Activated CD8-positive, alpha-beta memory T cell treated with anti-CD3 and anti-CD28 coated beads, Interleukin-2, amount 10 ng/mL, durations not matched to agents 7 days and 5 days (primary cell): ENCODE measurements at places on chromosomes 7 and 10.
A peak's percentile ranks its signal among the peaks of the same experiment; 100 is the strongest.

DNA sequence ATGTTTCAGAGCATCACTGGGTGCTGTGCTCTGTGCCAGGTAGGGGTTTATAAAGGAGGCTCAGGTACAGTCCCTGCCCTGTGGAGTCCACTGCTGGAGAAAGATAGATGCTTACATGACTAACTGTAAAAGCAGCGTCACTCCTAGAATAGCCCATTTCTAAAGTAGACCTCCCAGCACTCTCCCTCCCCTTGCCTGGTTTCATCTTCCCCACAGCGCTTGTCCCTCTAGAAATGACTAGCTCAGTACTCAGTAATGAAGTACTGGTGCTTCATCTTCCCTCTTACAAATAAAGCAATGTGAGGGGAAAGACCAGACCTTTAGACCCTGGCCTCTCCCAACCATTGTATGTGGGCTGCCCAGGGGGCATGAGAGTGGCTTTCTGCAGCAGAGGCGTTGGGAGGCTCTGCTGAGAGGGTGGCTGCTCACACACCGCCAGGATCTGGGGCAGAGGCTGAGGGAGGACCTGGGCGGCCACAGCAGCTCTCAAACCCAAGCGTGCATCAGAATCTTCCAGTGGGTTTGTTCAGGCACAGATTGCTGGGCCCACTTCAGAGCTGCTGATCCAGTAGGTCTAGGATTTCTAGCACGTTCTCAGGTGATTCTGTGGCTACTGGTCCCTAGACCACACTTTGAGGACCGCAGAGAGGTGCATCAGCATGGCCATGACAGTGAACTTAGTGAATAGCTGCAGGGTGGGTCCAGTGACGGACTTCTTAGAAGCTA, 110.3 kb upstream of the ANLN start:
- peak; percentile 43 for DNase-seq

GRCh38 chr10:23217471-23217870, 25.4 kb downstream of the PTF1A start:
- no peak for DNase-seq

DNA sequence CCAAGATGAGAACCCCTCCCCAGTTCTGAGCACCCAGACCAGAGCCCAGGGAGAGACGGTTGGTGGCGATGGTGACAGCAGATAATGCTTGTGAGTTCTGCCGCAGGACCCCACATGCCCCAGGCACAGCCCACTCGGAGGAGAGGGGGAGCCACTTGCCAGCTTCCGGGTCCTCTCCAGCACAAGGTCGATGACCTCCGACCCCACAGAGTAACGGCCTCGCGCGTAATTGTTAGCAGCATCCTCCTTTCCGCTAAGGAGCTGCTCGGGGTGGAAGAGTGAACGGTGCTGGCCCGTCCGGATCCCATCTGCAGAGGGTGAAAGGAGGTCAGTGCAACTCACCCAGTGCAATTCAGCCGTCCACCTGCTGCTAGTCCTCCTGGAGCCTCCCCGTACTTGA, 9.5 kb downstream of the TUBAL3 start:
- no peak for DNase-seq

- DNase-seq, result no peak
Observed at GRCh38 chr7:122203814-122204213, 59.8 kb upstream of the AASS start.

- DNase-seq, result no peak
Observed at GRCh38 chr10:82813856-82814255, 938.9 kb downstream of the NRG3 start.

- DNase-seq, result no peak
Observed at GRCh38 chr7:124956160-124956559, 26.5 kb upstream of the POT1 start.
